NCI-H1092 (cell line): ENCODE measurements at places on chromosomes 11 and 22.

GRCh38 chr11:106032861-106033260, 10.8 kb upstream of the MSANTD4 start:
- DNase-seq = no peak

GRCh38 chr11:5923427-5923776, 18.6 kb upstream of the OR56A3 start:
- no peak for DNase-seq

DNA sequence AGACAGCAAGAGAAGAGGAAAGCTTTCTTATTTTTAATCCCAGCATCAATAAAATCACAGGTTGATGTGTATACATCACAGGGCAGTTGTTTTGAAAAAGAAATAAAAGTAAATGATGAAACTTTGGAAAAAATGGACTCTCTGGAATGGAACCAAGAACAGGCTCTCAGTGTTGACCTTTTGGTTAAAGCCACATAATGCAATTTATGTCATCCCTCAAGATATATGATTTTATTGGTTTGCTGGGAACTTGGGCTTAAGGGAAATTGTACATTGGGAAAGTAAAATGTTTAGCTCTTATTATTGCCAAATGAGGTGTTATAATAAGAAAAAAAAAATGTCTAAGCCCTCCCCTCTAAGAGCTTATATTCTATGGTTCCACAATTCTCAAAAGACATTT, 139.8 kb upstream of the MTNR1B start:
- DNase-seq = no peak

- no peak for DNase-seq
Observed at GRCh38 chr11:69686856-69687255, 11.7 kb upstream of the LTO1 start.

GRCh38 chr11:33532720-33533385, 167.8 kb downstream of the C11orf91 start:
- no peak for DNase-seq

- peak; percentile 34 for DNase-seq
Observed at GRCh38 chr11:61747192-61747966, 5.1 kb upstream of the MYRF start.

- DNase-seq = no peak
Observed at GRCh38 chr22:25696763-25697162, 45.2 kb upstream of the MYO18B start.

- no peak for DNase-seq
Observed at GRCh38 chr11:2609345-2609744, 90.4 kb downstream of the KCNQ1OT1 start.

DNA sequence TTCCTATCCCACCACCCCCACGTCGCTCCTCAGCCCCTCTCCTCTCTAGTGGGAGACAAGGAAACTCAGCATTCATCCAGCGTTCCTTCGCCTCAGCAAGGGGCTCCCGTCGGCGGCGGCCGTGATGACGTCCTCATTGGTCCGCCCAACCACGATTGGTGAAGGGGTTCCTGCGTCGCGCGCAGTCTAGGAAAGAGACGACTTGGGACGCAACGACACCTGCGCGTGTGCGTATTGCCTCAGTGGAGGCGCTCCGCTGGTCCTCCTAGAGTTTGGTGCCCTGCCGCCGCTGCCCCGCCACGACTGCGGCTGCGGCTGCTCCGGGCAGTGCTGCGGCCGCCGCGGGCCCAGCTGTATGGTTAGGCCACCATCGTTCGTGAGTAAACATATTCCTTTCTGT, 56.6 kb downstream of the CCDC81 start:
- DNase-seq = no peak

GRCh38 chr22:47038206-47038835, 275.9 kb downstream of the TBC1D22A start:
- no peak for DNase-seq

DNA sequence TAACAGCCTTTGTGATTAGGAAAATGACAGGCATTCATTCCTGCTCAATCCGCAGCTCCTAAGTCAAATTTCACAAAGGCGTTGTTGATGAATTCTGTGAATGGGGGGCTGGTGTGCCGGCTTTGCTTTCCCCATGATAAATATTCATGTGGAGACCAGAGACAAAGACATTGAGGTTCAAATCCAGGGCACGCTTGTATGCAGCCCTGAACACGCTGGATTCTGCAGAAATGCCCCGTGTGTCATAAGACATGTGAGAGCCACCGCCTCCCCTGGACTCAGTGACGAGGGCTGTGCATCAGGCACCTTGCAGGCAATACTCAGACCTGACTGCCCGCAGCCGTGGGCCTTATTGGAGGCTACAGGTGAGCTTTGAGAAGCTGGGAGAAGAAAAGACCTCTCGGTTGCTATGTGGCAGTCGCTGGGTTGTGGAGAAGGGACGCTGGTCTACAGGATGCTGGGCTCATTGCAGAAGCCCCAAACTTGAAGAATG, 906.2 kb downstream of the BRD1 start:
- DNase-seq = no peak

- no peak for DNase-seq
Observed at GRCh38 chr11:120546312-120547205, 35.0 kb downstream of the GRIK4 start.

DNA sequence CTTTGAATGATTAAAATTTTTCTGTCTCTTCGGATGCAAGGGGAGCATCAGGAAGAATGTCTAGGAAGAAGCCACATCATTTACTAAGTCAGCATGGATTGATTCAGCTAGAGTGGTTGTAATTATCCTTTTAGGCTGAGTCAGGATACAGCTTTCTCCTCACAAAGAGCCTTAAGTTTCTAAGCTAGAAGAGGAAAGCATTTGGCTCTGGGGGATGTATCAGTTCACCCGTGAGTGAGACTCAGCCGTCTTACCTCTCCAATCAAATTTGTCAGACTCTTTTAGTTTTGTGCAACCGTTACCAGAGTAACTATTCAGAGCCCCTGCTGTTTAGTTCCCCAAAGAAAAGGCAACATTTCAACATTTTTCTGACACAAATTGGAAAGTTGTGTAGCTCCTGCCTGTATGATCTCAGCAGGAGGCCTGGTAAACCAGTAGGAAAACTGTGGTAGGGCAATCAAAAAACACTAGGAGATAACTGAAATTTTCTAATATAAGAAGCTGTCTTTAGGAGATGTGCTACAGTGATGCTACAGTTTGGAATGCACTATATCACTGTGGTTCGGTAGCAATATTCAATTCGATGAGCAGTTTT, 432.4 kb upstream of the LUZP2 start:
- no peak for DNase-seq

DNA sequence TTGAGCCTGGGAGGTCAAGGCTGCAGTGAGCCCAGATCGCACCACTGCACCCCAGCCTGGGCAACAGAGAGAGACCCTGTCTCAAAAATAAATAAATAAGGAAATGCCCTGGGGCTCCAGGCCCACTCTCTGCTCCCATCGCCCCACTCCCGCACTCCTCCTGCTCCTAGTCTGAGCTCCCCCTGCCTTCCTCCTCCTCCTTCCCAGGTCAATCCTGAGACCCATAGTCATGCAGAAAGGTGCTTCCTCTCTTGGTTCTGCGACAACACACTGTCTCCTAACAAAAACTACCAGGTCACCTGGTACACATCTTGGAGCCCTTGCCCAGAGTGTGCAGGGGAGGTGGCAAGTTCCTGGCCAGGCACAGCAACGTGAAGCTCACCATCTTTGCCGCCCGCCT, 6.9 kb upstream of the APOBEC3G start:
- no peak for DNase-seq

GRCh38 chr22:23182309-23183060, 2.2 kb downstream of the BCR start:
- DNase-seq = peak; percentile 20

- no peak for DNase-seq
Observed at GRCh38 chr11:95507794-95508193, 276.8 kb upstream of the SESN3 start.

GRCh38 chr11:110338684-110339083, 42.3 kb upstream of the RDX start:
- no peak for DNase-seq

DNA sequence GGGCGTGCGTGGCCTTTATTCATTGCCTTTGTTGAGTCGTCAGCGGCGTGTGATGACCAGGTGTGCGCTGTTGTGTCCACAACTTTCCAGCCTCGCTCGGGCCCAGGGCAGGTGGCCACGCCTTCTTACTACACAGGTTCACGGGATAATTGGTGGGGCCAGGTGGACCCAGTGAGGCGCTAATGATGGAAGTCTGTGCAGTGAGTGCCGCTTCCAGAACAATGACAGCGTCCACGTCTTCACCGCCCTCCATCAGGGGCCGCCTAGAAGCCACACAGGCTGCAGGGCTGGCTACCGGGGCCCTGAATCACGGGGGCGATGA, 1197.3 kb downstream of the BRD1 start:
- DNase-seq = no peak
